Stimulated activated CD4-positive, alpha-beta T cell treated with anti-CD3 and anti-CD28 coated beads, Interleukin-15, amount 100 ng/mL, for 24 hours (primary cell): ENCODE measurements at places on chromosomes 2 and 18.

- DNase-seq: no peak
These were observed 1101.0 kb upstream of the FANCL start for GRCh38 chr2:59342166-59342565.

DNA sequence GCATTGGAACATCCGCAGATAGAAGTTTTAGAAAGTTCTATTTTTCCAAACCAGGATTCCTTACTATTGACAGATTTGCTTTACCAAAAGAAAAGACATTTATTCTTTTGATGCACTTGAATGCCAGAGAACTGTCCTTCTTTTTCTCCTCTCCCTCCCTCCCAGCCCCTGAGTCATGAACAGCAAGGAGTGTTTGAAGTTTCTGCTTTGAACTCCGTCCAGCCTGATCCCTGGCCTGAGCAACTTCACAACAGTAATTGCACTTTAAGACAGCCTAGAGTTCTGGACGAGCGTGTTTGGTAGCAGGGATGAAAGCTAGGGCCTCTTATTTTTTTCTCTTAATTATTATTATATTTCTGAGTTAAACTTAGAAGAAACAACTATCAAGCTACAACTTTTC lies 33.6 kb downstream of the APCDD1 start:
- DNase-seq: no peak

DNA sequence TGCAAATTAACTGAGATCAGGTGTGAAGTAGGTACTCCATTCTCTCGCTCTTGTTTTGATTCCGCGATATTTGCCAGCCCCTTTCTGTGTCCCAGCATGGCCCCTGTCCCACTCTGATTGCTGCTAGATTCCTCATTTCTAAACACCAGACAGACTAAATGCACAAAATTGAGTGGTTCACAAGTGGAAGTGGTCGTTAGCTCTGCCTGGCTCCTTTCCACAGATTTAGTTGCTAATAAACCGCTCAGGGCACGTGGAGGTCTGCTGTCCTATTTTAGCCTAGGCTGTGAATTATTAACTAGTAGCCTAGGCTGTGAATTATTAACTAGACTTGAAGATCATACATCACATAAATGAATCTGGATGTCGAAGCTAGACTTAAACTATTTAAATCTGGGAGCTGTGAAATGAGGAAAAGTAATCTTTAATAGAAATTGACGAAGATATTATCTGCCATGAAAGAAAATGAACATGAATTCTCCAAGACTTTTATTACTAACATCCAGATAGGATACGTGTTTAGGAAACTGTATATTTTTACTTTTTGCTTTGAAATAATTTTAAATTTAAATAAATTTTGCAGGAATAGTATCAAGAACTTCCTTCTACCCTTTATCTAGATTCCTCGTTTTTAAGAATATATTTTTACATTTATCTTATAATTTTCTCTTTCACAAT lies 3.7 kb downstream of the IL1RL2 start:
- DNase-seq: no peak

GRCh38 chr18:8828798-8829197 lies 123.4 kb downstream of the MTCL1 start:
- DNase-seq: no peak

DNA sequence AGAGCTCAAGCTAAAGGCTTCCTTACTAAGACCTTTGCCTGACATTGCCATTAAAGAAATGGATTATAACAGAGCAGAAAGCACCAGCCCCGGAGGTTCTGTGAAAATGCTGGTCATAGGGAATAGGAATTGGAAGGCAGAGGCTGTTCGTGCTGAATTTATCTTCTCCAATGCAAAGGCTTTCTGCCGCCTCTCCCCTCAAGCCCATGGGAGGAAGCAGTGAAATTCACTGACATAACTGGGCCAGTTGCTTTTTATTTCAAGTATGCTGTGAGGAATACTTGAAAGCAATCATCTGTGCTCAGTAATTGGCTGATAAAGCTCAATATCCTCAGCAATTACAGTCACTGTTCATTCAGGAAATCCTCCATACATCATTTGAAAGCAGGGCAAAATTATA lies 85.4 kb upstream of the LINC00305 start:
- DNase-seq: no peak

- no peak for DNase-seq
These were observed 29.9 kb downstream of the HPCAL1 start for GRCh38 chr2:10332402-10333246.

DNA sequence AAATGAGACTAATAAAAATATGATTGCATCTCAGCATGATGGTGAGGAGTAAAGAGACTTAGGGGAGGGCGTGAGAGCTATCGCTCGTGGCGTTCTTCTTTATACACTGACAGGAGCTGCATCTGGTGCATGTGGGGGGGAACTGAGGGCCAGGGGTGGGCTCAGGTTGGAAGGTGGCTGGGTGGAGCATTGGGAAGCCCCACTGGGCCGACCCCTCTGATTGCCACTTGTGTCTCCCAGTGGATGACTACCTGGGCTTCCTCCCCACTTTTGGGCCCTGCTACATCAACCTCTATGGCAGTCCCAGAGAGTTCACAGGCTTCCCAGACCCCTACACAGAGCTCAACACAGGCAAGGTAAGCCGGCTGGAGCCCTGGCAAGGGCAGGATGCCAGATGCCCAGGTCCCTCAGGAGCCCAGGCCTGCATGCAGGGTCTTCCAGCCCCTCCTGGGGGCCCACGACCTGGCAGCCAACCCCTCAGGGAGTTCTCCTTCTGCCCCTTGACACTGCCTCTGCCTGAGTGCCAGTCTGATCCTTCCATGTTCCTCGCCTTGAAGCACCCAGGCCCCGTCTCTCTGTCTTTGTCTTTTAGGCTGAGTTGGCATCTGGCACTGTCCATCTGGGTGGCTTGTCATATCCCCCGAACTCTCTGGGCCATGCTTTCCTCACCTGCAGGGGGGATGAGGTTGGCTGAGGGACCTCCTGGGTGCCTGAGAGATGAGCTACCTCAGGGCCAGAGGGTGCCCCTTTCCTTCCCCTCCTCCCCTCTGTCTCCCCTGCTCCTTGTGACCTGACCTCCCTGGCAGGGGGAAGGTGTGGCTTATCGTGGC lies 97.7 kb downstream of the DYSF start:
- no peak for DNase-seq

DNA sequence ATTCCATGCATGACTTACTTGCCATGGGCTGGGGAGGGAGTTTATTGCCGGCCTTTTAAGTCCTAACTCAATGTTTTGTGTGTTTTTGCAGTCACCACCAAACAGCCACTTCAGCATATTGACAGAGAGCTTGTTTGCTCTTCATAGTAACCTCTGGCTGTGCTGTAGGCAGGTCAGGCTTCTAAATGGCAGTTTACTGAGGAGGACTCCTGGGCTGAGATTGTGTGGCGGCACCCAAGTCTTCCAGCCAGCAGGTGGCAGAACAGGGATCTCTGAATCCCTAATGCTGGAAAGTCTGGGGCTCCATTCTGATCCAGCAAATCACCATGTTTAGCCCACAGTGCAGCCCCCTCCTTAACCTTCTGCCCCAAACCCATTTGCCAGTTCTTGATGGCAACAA lies 121.2 kb downstream of the CAPN13 start:
- peak; percentile 24 for DNase-seq
